ENCODE measurements at places on chromosomes 7 and 10.

- DNase-seq = no peak
Observed at GRCh38 chr7:100714725-100715124, 5.5 kb upstream of the EPO start.

GRCh38 chr7:114083166-114084001, 164.6 kb upstream of the PPP1R3A start:
- DNase-seq = no peak

- no peak for DNase-seq
Observed at GRCh38 chr7:44104860-44105771, 971 bp downstream of the AEBP1 start.

DNA sequence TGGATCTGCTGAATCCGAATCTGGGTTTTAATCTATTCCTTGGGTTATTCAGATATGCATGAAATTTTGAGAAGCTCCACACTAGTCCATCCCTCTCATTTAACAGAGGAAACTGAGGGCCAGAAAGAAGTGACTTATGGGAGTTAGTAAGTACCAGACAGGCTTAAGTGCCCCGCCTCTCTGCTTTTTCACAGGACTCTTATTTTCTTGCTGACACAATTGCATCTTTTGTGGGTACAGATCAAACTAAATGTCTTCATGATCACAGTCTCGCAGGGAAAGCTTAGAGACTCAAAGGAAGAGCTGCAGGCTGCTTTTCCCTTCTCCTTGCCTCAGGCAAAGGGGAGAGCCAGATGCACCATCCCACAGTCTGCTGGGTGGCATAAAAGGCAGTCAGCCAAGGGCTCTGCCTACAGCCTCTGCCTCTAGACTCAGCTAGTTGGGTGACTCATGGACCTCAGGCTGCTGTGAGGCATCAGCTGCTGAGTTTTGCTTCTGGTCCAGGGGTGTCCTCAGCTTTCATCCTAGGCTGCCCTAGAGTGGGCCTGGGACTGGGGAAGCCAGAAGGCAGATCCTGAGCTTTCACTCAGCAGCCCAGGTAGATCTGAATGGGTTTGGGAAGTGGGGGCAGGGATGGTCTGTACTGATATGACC, 11.6 kb downstream of the GOLGA7B start:
- DNase-seq = no peak

DNA sequence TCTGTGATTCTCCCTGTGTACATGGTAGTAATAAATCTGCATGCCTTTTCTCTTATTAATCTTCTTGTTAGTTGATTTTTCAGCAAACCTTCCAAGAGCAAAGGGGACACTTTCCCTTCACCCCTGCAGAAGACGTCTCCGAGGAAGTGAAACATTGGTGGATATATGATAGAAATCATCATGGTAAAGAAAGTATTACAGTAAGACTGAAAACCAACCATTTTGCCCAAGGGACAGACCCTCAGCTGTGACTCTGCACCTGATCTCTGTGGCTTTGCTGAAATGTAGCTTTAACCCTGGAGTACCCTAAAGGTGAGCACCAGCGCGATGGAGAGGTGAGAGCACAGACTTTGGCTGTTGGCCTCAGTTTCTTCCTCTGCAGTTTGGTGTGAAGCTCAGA, 32.8 kb upstream of the MYO3A start:
- DNase-seq = no peak

GRCh38 chr7:51233374-51233773, 83.2 kb downstream of the COBL start:
- DNase-seq = no peak

GRCh38 chr7:11881680-11882079, 49.7 kb upstream of the THSD7A start:
- DNase-seq = no peak

GRCh38 chr7:132354527-132354926, 221.7 kb downstream of the PLXNA4 start:
- DNase-seq = no peak

DNA sequence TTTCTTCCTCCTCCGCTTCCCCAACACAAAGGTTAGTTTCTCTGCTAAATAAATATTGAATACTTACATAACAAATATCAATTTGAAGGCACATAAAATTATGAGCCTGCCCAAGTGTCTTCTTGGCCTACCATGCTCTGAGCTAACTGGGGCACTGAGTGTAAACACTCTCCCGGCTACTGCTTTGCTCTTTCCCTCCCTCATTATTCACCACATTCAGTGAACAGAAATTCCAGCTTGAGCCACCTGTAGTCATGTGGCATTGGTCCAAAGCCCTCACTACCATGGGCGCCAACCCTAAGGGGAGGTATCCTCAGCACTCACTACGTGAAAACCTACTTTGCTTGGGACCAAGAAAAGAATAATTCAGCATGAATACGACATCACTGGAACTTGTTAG, 409.0 kb downstream of the KCNMA1 start:
- DNase-seq = no peak

- DNase-seq = no peak
Observed at GRCh38 chr7:81752318-81752714, 17.5 kb downstream of the HGF start.

GRCh38 chr7:139099172-139099947, 10.2 kb downstream of the ZC3HAV1 start:
- DNase-seq = no peak

All from CD4-positive, alpha-beta T cell treated with Interleukin-4 for 1 hour (primary cell).